Activated CD8-positive, alpha-beta T cell treated with anti-CD3 and anti-CD28 coated beads for 36 hours (primary cell): ENCODE measurements at places on chromosomes 1 and 21.
A peak's percentile ranks its signal among the peaks of the same experiment; 100 is the strongest.

GRCh38 chr1:186033847-186034271, 299.7 kb downstream of the HMCN1 start:
- DNase-seq, result no peak

- no peak for DNase-seq
Observed at GRCh38 chr1:87176514-87176913, 152.2 kb upstream of the LMO4 start.

GRCh38 chr1:205693421-205693991, 13.2 kb upstream of the SLC45A3 start:
- no peak for DNase-seq

GRCh38 chr1:182279302-182279701, 112.3 kb downstream of the GLUL start:
- DNase-seq, result no peak

- DNase-seq, result no peak
Observed at GRCh38 chr1:219732814-219733491, 120.0 kb upstream of the ZC3H11B start.

GRCh38 chr1:234891427-234891826, 237.2 kb downstream of the TOMM20 start:
- no peak for DNase-seq

DNA sequence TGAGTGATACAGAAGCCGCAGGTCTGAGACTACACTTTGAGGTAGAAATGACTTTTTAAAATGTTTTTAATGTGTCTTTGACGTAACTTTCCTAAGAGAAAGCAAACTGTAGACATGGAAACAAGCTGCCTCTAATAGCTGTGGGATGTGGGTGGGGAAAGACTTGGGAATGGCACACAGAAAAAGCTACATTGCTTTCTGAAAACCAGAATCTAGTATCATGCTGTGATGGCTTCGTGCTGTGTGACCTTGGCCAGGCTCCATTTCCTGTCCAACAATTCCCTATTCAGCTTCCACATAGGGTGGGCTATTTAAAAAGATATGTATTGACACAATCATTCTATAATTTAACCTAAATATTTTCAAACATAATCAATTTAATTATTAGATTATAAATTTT, 909.1 kb downstream of the NCAM2 start:
- no peak for DNase-seq

- no peak for DNase-seq
Observed at GRCh38 chr21:36719614-36720013, 20.7 kb downstream of the SIM2 start.

GRCh38 chr21:46064870-46065214, 33.1 kb upstream of the COL6A2 start:
- no peak for DNase-seq

- no peak for DNase-seq
Observed at GRCh38 chr1:115867216-115867615, 26.3 kb upstream of the NHLH2 start.

DNA sequence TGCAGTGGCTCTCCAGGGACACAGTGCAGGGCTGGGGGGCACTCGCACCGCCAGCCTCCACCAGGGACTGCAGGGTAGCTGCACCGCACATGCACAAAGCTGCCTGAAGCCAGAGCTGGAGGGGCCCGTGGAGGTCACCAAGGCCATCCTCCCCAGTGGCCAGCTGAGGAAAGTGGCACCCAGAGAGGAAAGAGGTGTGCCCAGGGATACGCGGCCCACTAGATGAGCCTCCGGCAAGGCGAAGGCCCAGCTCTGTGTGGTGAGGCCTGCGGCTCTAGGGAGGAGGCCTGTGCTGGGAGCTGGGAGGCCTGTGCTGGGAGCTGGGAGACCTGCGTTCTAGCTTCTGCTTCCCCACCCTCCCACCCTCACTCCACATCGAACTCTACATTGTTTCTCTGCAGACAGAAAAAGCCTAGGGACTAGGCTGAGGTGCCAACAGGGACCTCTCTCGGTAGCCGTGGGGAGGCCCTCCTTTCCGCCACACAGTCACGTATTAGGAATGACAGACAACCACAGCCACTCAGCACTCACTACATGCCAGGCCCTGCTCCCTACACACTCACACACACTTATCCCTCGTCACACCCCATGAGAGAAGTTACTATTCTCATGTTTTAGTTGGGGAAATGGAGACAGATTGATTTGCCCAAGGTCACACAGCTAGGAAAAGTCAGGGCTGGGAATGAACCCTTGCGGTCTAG, 921 bp upstream of the ASCL5 start:
- DNase-seq, result no peak

DNA sequence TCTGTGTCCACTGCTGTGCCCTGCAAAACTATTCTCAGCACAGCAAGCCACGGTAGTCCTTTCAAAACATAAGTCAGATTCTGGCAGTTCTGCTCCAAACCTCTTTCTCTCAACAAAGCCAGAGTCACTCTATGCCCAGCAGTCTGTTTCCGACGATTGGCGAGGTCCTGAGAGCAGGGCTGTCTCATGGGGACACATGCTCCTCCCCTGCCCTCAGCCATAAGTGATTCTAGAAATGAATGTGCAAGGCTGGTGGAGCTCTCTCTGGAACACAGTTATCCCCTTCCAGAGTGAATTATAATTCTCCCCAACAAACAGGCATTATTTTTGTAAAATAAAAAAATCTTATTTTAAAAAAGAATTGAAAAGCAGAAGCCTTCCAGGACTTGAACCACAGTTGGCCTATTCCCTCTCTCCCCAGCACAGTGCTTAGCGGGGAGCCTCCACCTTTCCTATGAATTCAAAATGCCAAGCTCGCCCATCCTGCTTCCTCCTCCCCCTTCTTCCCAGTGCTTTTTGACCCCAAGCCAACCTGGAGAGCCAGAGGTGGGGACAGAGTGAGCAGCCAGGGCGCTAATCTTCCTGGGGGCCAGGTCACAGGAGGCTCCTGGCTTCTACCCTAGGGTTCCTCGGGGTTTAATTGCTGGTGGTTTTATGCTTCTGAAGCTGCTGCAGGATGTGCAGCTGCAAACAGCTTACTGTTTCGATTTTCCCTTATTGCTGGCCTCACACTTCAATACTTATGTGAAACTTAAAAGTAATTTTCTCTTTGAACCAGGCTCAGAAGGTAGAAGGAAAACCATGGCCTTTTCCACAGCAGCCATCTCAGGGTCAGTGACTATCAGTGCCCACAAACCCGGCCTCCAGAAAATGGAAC, 41.1 kb downstream of the KCNJ6 start:
- no peak for DNase-seq

- DNase-seq, result no peak
Observed at GRCh38 chr1:69172003-69173000, 395.4 kb upstream of the LRRC7 start.

- no peak for DNase-seq
Observed at GRCh38 chr1:101924700-101925099, 72.0 kb downstream of the OLFM3 start.

- DNase-seq, result no peak
Observed at GRCh38 chr1:175402336-175402735, 209.8 kb upstream of the KIAA0040 start.

- peak; percentile 26 for DNase-seq
Observed at GRCh38 chr1:85577419-85578320, 2.9 kb upstream of the CCN1 start.

DNA sequence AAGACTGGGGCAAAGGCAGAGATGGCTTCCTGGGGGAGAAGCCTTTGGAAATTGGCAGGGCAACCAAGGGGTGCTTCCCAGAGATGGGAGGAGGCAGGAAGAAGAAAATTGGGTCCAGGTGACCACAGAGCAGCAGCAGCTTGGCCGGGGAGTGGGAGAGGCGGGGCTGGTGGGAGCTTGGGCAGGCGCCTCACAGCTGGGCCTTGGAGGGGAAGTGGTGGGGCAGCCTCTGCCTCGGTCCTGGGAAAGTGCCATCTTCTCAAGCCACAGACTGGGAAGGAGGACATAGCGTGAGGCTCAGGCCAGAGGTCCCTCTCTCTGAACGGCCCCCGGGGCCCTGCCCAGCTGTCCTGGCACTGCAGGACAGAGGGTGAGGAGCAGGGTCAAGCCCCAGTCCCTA, 24.0 kb upstream of the WASF2 start:
- DNase-seq, result no peak

DNA sequence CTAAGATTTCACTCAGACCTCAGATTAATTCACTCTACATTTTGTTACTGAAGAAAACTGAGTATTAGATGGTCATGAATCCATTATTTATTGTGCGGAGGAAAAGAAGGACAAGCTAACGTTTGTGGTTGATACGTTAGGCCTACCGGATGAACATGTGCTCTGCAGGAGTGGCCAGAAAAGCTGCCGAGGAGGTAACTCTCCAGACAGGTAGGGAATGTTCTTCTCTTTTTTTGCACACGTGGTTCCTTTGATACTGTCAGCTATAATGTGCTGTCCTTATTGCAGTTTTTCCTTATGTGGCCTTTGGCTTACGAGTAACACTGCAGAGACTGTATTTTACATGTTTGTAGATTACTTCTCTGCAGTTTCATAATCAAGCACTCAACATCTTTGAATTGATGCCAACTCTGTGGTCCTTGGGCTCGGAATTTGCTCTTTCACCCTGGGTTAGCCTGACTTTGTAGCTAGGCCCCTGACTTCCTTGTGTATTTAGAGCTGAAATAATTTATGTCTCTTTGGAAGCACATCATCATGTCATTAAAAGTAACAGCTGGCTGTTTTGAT, 13.6 kb downstream of the MTR start:
- DNase-seq, result no peak

DNA sequence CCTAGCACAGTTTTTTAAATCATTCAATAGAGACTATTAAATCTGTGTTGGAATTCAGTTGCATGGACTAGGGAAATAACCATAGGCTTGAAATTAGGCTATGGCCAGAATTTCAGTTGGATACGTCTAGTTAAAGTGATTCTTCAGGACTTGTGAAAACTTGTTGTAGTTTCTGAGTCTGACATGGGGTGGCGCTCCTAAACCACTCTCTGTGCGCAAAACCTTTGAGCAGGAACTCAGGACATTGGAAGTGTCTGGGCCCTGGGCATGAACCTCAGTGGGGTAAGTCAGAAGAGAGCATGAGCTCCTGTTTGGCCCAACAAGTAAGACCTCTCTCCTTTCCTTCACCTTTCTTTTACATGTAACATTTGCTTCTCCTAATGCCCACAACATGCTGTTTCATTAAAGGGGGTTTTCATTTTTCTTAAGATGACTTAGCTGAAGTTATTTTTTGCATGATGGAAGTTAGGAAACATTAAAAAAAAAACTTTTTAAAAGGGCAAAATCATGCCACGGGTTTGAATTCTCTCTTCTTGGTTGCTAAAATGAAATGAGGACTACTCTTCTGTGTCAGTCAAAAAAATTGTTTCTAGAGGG, 17.1 kb upstream of the CCDC190 start:
- peak; percentile 63 for DNase-seq

- no peak for DNase-seq
Observed at GRCh38 chr1:203555511-203556046, 61.6 kb downstream of the OPTC start.

GRCh38 chr1:115922801-115923200, 53.5 kb upstream of the SLC22A15 start:
- DNase-seq, result no peak

- DNase-seq, result no peak
Observed at GRCh38 chr1:243179720-243180119, 75.4 kb downstream of the CEP170 start.

DNA sequence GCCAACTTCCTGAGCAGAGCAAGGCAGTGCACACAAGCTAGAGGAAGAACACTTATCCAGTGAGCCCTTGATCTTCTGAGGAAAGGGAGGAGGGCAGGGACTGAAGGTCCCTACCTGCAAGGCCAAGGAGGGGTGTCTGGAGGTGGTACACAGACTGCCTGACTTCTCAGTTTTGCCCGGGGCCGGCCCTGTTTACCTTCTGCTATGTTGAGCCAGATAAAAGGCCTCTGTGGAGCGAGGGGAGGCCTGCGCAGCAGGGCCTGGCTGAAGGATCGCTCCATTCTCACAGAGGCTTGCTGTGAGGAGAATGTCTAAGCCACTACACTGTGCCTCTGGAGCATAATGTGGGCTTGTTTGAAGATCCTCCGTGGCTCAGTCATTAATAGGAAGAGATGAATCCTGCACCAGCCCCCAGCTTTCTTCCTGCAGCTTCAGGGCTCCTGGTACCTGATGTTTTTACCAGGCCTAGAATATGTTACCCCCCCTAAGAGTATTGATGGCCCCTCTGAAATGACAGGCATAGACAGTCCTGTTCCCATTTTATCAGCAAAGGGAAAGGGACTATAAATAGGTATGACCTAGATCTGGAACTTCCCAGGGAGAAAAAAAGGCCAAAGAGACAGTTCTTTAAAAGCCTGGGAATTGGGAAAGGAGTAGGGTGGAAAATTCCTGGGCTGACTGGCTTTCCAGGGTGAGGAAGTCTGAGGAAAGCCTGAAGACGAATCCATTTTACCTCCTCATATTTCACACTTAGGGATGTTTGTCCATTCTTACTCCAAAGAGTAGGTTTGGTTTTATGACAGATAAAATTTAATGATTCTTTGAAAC, 4.7 kb downstream of the POGK start:
- no peak for DNase-seq

- DNase-seq, result no peak
Observed at GRCh38 chr1:18882486-18882885, 19.9 kb downstream of the ALDH4A1 start.

DNA sequence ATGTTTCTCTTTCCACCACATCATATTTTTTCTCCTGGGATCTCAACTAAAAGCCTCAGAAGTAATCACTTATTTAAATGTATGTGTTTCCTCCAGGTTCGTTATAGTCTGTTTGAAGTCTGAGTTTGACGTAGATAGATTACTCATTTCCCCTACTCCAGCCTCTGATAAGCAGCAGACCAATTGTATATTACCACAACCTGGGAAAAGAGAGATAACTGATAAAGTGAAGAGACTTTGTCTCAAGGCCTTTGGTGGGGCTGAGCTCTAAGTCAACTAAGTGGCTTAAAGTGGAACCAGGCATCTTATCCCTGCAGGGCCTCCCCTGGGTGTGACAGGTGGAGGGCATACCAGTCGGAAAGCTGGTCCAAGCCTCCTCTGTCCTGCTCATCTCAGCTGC, 34.9 kb upstream of the CACNA1E start:
- no peak for DNase-seq

- DNase-seq, result no peak
Observed at GRCh38 chr1:115596080-115596780, 45.5 kb upstream of the VANGL1 start.

DNA sequence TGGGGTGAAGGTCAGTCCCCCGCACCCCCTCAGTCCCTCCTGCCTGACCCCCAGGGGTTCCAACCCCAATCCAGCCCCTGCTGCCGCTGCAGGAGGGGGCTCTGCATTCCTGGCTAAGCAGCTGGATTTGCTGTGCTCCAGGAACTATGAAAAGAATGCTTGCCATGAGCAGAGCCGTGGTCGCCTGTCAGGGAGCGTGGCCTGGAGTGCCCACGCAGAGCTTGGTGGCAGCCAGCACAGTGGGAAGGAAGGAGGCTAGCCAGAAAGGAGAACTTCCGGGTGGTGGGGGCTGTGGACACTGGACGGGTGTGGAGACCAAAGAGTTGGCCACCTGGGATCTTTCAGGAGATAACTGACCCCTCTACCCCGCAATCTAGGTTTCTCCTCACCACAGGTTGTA, 5.6 kb downstream of the COL8A2 start:
- no peak for DNase-seq

DNA sequence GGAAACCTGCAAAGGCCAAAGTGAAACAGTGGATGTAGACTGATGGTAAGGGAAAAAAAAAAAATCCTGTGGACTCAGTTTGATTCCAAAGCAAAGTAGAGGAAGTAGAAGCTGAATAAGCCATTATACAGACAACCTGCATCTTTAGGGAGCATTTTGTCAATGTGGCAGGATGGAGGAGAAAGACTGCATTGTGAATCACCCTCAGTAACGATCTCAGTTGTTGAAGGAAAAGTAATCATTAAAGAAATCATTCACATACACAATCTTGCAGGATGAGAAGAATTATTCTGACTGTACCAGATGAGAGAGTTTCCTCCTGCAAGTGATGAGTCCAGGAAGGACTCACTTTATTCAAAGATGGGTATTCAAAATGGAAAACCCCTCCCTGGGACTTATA, 45.1 kb upstream of the TRIM67 start:
- no peak for DNase-seq
